ENCODE measurements at places on chromosomes 1 and 21.

DNA sequence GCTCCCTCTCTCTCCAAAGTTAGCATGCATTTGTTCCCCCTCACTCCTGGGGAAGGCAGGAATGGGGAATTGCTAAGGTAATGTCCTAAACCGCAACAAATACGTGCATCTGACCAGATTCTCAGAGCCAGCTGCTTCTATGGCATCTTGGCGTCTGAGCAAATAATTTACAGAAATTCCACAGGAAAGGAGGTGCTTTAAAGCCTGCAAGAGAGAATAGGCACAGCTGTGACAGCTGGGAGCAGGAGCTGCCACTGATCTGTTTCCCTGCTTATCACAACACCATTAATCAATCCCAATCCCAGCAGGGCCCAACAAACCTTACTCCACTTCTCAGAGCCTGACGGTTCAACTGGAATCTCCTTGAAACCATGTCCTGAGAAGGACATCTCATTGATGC lies 83.5 kb upstream of the ZNF281 start:
- no peaks in the 10 kb centered on the region for H3K36me3 ChIP-seq
- H3K4me1 ChIP-seq = no peaks in the 10 kb centered on the region
- no peak for DNase-seq
- H3K27me3 ChIP-seq = no peaks in the 10 kb centered on the region
- no peak overlapping the region for H3K4me3 ChIP-seq

DNA sequence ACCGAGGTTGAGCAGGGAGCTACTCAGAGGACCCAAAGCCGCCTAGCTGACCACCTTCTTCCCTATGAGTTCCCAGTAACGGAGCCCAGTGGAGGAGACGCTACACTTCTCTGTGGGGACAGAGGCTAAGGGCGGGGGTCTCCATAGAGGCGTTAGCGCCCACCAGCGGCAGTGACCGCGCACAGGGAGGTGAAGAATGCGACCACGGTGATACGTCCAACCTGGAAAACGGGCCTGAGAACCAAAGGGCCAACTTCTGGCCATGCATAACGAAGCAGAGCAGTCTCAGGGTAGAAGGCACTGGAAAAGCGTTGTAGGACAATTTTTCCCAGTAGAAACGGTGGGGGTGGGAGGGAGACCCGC lies 400 bp upstream of the COG2 start:
- no peaks in the 10 kb centered on the region for H3K36me3 ChIP-seq
- H3K27me3 ChIP-seq = no peaks in the 10 kb centered on the region
- no peak overlapping the region for H3K4me3 ChIP-seq
- DNase-seq = no peak

DNA sequence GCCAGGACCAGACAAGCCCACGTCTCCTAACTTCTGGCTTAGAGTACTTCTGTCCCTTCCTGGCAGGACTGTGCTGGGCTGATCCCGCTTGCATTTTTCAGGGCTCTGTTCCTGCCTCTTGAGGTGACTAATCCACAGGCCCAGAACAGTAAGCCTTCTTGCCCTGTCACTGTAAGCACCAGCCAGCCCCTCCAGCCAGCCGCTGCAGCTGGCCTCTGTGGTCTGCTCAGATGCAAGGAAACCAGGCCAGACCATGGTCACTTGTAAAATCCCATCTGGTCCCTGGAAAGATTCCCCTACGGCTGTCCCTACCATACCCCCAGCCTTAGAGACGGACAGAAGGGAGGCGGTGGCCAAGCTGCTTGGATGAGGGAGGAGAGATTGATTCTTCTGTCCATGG lies 74.2 kb downstream of the KIRREL1 start:
- H3K27ac ChIP-seq = no peak overlapping the region
- no peak for DNase-seq
- H3K4me3 ChIP-seq = no peak overlapping the region
- no peaks in the 10 kb centered on the region for H3K4me1 ChIP-seq

GRCh38 chr1:119859647-119860046 lies 36.7 kb downstream of the ADAM30 start:
- no peaks in the 10 kb centered on the region for H3K27me3 ChIP-seq
- no peak overlapping the region for H3K4me3 ChIP-seq
- H3K4me1 ChIP-seq = peaks cover 20% of the 10 kb centered on the region
- no peak for DNase-seq
- no peak overlapping the region for H3K27ac ChIP-seq
- no peaks in the 10 kb centered on the region for H3K36me3 ChIP-seq

DNA sequence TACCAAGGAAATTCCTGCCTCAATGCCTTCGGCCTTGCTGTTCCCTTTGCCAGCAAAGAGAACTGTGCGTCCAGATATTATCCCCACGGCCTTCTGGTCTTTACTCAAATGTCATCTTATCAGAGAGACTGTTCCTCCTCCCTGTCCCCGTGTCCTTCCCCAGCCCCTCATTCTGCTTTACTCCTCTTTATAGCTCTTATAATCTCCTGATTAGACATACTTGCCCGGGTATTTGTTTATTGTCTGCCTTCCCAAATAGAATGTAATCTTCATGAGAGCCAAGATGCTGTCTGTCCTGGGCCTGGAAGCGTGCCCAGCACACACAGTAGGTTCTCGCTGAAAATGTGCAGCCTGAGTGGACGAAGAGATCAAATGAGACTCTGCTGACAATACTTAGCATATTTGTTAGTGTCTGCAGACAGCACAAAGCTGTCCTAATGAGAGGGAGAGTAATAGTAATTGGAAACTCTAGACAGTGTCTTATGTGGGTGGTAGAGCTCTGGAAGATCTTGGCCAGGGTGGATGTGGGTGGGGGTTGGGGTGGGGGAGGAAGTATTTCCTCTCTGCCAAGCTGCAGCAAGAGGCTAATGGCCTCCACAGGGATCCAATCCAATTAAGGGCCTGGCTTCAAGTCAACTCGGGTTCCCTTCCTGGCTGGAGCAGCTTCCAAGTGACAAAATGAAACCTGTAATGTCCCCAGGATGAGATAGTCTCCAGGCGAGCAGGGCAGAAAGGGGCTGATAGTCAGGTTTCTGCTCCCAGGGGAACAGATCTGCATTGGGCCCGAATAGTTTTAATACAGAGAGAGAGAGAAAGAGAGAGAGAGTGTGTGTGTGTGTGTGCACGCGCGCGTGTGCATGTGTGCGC lies 9.5 kb upstream of the CLIC4 start:
- no peaks in the 10 kb centered on the region for H3K36me3 ChIP-seq
- DNase-seq = no peak
- no peaks in the 10 kb centered on the region for H3K27me3 ChIP-seq
- H3K4me3 ChIP-seq = no peak overlapping the region
- H3K27ac ChIP-seq = no peak overlapping the region

DNA sequence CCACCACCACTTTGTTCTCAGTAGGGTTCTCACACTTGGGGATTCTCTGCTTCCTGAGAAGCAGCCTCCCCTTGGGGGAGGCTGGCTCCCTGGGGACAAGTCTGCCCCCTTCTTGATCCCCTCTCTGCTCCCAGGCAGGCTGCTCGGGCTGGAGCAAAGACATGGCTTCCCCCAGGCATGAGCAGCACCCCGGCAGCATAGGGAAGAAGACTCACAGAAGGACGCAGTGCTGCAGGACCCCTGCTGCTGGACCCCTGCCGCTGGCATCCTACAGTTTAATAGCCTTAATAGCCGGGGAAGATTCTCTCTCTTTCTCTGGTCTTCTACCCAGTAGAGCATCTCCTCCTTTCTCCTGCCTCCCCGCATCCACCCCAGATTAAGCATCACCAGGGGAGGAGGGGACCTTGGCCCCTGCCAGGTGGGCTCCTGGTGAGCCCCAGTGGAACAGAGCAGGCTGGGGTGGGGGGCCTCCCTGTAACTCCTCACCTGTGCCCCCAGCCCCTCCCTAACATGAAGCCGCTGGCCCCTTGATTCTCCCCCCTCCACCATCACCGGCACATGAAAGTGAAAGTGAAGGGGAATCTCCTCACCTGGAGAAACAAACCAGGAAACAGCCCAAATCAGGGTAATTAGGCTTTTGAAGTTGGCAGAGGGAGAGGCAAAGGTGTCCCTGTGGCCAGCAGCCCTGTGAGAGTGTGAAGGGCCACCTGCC lies 2.5 kb downstream of the WNT3A start:
- H3K27ac ChIP-seq = no peak overlapping the region
- no peaks in the 10 kb centered on the region for H3K4me1 ChIP-seq
- DNase-seq = no peak
- no peak overlapping the region for H3K4me3 ChIP-seq
- H3K36me3 ChIP-seq = no peaks in the 10 kb centered on the region

GRCh38 chr1:16438924-16439323 lies 1.6 kb upstream of the NECAP2 start:
- H3K27me3 ChIP-seq = no peaks in the 10 kb centered on the region
- H3K4me3 ChIP-seq = no peak overlapping the region
- peaks cover 27% of the 10 kb centered on the region for H3K4me1 ChIP-seq

DNA sequence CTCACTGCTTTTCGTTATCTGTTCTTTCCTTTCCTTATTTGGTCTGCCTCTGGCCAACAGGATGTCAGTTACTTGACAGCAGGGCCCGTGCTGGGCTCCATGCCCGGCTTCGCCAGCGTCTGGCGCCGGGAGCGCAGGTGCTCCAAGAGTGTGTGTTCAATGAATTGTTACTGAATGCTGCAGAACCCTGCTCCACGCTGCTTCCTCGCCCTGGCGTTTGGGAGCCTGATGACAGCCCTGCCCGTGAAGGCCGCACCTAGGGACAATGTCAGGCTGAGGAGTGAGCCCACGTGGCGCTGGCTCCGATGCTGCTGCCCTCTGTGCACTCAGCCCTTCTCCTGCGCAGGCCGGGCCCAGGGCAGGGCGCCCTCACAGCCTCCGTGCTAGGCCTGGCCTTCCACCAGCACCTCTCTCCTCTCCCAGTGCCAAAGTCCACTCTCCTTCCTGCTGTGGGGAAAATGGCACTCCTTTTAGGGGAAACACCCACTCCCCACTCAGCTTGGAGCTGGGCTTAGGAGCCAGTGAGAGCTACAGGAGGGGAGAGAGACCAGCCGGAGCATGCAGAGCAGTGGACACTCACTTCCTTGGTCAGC lies 51.4 kb downstream of the ACBD3 start:
- no peak overlapping the region for H3K4me3 ChIP-seq
- no peak overlapping the region for H3K27ac ChIP-seq
- H3K4me1 ChIP-seq = peaks cover 42% of the 10 kb centered on the region
- peak; percentile 50 for DNase-seq
- no peaks in the 10 kb centered on the region for H3K36me3 ChIP-seq

Data from HepG2 (cell line).